ENCODE measurements at places on chromosomes 4 and X.

DNA sequence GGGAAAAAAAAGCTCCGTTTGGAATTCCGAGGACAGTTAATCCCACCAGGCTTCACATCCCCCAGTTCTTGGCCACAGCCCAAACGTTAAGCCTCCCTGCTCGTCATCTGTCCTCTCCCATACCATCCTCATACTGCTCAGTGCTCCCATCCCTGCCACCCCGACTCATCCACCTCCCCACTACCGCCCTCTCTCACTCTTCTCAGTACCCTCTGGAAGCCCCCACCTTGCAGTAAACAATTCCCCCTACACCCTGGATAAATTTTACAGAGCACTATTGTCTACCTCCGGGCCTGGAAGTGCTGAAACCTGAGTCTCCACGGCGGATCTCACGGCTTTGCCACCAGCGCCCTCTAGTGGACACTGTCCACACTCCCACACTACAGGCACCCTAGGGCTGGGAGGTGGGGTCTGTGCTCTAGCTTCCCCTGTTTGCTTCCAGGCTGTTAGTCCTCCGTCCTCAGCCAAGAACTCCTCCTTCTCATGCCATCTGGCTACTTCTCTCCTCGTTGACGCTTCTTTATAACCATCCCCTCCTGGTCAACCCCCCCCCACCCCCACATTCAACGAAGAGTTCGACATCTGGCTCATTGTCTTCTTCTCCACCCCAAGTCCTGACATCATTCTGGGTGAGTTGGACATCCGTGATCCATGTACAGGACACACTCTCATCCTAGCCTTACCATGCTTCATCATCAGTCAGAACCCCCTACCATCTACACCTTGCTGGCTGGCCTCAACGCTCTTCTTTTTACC is 54.5 kb downstream of the RTL9 start:
- peak; percentile 76 for DNase-seq

DNA sequence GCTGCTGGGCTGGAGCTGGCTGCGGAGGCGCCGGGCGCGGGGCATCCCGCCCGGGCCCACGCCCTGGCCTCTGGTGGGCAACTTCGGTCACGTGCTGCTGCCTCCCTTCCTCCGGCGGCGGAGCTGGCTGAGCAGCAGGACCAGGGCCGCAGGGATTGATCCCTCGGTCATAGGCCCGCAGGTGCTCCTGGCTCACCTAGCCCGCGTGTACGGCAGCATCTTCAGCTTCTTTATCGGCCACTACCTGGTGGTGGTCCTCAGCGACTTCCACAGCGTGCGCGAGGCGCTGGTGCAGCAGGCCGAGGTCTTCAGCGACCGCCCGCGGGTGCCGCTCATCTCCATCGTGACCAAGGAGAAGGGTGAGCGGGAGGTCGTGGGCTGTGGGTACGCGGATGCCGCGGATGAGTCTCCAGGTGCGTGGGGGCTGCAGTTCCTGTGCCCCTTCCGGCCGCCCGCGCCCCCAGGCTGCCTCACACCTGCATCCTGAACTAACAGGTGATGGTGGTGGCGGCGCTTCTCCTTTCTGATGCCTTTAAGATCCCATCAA is 499 bp downstream of the CYP2U1 start:
- no peak for DNase-seq

- no peak for DNase-seq
These were observed 17.0 kb downstream of the ENOX2 start for GRCh38 chrX:130885996-130886395.

DNA sequence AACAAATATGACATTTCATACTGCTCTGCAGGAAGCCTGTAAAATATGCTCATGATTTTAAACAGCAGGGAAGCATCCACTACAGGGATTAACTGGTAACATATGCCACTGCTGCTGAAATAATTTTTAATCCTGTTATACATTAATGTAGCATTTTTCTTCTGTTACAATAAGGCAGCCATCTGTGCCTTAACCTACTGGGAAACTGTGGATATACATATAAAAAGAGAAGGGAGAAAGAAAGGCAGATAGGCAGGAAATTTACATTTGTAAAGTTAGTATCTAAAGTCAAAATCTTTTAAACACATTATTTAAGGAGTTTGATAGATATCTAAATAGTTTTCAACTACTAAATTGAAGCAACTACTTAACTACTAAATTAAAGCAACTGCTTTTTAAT is 514.6 kb upstream of the KLHL4 start:
- DNase-seq, result no peak

GRCh38 chrX:21699136-21699535 is 41.0 kb upstream of the KLHL34 start:
- DNase-seq, result no peak
